ENCODE measurements at places on chromosomes 7 and 10. TPM values are rescaled to one million over a fixed set of nuclear protein-coding genes. Genes with fewer than 3 reads are reported as not detected.

The IL6 gene
- total RNA-seq = 16.3 TPM

The NEBL gene
- total RNA-seq = 1.7 TPM

The PTPN20 gene
- total RNA-seq = 1.2 TPM

The MYOF gene
- 214 TPM for total RNA-seq

The PCLO gene
- under 0.01 TPM for total RNA-seq
